ENCODE measurements at places on chromosomes 11 and 22. TPM values are rescaled to one million over a fixed set of nuclear protein-coding genes. Genes with fewer than 3 reads are reported as not detected.

- DNase-seq: no peak
- H3K36me3 ChIP-seq: no peaks in the 10 kb centered on the region
- no peaks in the 10 kb centered on the region for H3K27me3 ChIP-seq
Observed at GRCh38 chr11:62444236-62444833, 25.5 kb downstream of the SCGB1A1 start.

- H3K4me1 ChIP-seq: peaks cover 15% of the 10 kb centered on the region
- no peaks in the 10 kb centered on the region for H3K27me3 ChIP-seq
- H3K36me3 ChIP-seq: no peaks in the 10 kb centered on the region
- no peak overlapping the region for H3K4me3 ChIP-seq
- H3K27ac ChIP-seq: peak overlapping the region; percentile 76
- no peak for DNase-seq
Observed at GRCh38 chr11:45089251-45089650, 57.2 kb upstream of the PRDM11 start.

DNA sequence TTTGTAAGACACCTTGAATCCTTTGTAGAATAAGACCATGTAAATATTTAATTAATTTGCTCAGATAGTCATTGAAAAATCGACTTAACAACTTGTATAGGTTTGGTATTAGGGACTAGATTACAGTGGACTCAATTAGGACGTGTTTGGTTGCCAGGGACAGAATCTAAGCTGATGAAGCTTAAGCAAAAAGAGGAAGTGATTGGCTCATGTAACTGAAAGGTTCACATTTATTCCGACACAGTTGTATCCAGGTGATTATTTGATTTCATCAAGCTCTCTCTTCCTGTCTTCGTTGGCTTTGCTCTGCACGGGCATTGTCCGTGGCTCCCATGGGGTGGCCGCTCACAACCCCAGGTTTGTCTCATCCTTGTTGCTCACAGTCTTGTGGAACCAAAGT lies 146.4 kb downstream of the C11orf91 start:
- no peak overlapping the region for H3K27ac ChIP-seq
- H3K36me3 ChIP-seq: no peaks in the 10 kb centered on the region
- H3K27me3 ChIP-seq: peaks cover 3% of the 10 kb centered on the region
- no peak for DNase-seq

DNA sequence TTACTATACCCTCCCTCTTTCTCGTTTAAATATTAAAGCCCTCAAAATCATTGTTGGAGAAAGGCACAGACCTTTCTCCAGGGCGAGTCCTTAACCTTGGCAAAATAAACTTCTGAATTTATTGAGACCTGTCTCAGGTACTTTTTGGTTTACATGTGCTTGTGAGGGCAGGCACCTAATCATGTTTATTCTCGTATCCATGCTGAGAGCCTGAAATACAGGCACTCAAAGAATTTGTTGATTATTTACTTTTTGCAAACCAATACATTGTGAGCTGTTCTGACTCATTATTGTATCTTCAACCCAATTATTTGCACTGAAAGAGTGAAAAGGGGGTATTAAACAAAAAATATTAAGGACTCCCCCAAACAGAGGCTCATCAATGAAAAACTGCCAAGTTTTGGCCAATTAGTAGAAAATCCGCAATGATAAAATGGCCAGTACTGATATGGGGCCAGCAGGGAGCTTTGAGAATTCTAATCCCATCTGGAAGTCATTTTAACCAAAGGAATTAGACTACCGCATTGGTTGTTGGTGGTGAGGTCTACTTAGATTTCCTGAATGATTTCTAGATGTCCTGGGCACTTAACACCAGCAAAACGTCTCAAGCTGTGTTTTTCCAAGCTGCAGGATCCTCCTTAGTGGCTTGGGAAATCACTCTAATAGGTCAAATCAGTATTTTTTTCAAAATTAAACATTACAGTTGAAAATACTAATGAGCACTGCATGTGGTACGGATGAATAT lies 157.3 kb downstream of the SWAP70 start:
- peaks cover 13% of the 10 kb centered on the region for H3K4me1 ChIP-seq
- H3K4me3 ChIP-seq: no peak overlapping the region
- H3K27ac ChIP-seq: peak overlapping the region; percentile 31
- DNase-seq: no peak

The AGBL2 gene
- 2.0 TPM for total RNA-seq

DNA sequence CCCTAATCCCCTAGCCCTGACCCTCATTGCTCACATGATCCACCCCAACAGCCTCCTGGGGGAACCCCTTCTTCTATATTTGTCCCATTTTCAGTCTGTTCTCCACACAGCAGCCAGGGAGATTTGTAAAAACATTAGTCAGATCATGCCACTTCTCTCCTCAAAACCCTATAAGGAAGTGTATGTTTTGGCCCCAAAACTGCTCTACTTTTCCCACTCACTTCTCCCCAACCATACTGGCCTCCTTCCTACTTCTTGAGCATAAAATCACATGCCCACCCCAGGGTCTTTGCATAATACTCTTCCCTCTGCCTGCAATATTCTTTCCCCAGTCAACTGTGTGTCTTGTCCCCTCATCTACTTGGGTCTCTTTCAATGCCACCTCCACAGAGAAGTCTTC lies 4.7 kb upstream of the SLC22A12 start:
- DNase-seq: no peak
- H3K36me3 ChIP-seq: no peaks in the 10 kb centered on the region
- no peaks in the 10 kb centered on the region for H3K4me1 ChIP-seq
- no peaks in the 10 kb centered on the region for H3K27me3 ChIP-seq
- no peak overlapping the region for H3K27ac ChIP-seq
- no peak overlapping the region for H3K4me3 ChIP-seq

DNA sequence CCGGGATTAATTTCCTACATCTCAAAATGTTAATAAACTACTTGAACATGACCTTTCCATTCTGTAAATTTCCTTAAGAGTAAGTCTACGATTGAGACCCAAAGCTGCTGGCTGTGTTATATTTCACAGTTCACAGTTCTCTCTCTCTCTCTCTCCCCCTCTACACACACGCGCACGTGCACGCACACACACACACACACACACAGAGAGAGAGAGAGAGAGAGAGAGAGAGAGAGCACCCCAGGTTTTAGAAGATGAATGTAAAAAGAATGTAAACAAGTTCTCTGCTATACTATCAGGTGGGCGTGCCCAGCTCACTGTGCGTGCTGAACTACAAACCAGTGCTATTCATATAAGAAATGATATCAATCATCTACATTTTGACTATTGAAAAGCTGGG lies 3.3 kb downstream of the BDNF start:
- H3K27ac ChIP-seq: peak overlapping the region; percentile 10
- H3K36me3 ChIP-seq: no peaks in the 10 kb centered on the region
- H3K27me3 ChIP-seq: peaks cover 7% of the 10 kb centered on the region
- no peak for DNase-seq

- no peak overlapping the region for H3K4me3 ChIP-seq
- peaks cover 39% of the 10 kb centered on the region for H3K4me1 ChIP-seq
- no peaks in the 10 kb centered on the region for H3K36me3 ChIP-seq
- peak overlapping the region; percentile 2 for H3K27ac ChIP-seq
- DNase-seq: no peak
Observed at GRCh38 chr11:111627591-111627990, 25.3 kb downstream of the SIK2 start.

DNA sequence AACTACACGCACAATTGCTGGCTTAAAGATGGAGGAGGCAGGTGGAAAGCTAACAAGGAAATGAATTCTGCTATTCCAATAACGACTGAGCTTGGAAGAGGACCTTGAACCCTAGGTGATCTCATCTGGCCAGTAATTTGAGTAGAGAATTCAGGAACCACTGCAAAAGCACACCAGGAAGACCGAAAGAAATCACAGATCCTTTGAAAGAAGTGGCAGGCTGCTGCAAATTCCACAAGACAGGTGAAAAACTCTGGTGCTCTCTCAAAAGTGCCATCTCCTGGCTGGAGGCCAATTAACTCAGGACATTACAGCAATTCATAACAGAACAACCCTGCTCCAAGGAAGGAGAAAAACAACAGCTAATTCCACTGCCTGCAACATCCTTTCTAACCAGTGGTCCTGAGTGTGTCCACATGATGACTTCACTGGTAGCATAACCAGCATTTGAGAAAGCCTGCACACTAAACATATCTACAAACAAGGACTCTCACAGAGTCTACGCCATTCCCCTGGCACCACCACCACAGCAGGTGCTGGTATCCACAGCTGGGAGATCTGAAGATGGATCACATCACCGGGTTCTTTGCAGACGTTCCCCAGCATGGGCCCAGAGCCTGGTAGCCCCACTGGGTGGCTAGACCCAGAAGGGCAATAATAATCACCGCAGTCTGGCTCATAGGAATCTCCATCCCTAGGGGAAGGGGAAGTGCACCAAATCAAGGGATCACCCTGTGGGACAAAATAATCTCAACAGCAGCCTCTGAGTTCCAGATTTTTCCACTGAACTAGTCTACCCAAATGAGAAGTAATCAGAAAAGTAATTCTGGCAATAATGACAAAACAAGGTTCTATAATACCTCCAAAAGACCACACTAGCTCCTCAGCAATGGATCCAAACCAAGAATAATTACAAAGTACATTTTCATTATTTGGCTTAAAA lies 44.9 kb upstream of the CLTCL1 start:
- no peak for DNase-seq
- H3K27me3 ChIP-seq: no peaks in the 10 kb centered on the region
- no peaks in the 10 kb centered on the region for H3K36me3 ChIP-seq
- H3K4me1 ChIP-seq: no peaks in the 10 kb centered on the region
- no peak overlapping the region for H3K4me3 ChIP-seq

The SIAE gene
- total RNA-seq: 35.5 TPM

The SHISAL1 gene
- 2.4 TPM for total RNA-seq

- no peak for DNase-seq
- H3K27me3 ChIP-seq: no peaks in the 10 kb centered on the region
- H3K27ac ChIP-seq: no peak overlapping the region
- no peak overlapping the region for H3K4me3 ChIP-seq
- H3K4me1 ChIP-seq: no peaks in the 10 kb centered on the region
- H3K36me3 ChIP-seq: no peaks in the 10 kb centered on the region
Observed at GRCh38 chr11:20790622-20791021, 121.2 kb downstream of the NELL1 start.

DNA sequence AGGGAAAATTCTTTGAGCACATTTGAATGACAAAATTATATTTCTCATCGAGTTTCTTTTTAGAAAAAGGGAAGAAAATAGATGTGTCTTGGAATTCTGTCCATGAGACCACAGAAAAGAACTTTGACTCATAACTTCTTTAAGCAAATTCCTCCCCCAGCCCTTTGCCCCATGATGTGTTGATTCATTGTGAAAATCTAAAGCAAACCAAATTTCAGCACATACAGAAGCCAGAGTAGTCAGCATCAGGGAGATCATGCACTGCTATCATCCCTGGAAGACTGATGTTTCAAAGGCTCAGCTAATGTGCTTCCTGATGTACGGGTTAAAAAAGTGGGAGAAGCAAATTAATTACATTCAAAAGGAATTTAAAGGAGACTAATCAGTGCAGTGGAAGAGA lies 159.7 kb downstream of the FAT3 start:
- no peak overlapping the region for H3K4me3 ChIP-seq
- H3K4me1 ChIP-seq: no peaks in the 10 kb centered on the region
- no peaks in the 10 kb centered on the region for H3K27me3 ChIP-seq
- DNase-seq: no peak

DNA sequence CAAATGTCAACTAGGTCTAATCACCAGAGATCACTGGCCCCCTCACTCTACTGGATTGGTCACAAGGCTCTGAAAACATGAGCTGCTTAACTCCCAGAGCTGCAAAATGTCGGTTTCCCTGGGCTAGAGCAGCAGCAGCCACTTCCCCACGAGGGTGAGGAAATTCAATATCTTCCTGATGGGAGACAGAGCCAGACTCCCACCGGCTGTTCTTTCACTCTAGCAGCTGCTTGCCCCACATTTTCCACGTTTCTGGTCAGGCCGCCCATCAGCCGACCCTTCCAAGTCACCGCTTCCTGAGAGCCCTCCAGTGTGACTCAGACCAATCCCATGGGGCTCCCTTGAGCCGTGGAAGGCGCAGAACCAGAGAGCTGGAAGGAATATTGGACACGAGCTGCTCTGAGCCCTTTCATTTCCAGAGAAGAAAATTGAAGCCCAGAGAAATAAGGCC lies 227.0 kb downstream of the ADAMTS15 start:
- peak overlapping the region; percentile 61 for H3K27ac ChIP-seq
- peaks cover 17% of the 10 kb centered on the region for H3K4me1 ChIP-seq
- peak; percentile 36 for DNase-seq
- no peak overlapping the region for H3K4me3 ChIP-seq

DNA sequence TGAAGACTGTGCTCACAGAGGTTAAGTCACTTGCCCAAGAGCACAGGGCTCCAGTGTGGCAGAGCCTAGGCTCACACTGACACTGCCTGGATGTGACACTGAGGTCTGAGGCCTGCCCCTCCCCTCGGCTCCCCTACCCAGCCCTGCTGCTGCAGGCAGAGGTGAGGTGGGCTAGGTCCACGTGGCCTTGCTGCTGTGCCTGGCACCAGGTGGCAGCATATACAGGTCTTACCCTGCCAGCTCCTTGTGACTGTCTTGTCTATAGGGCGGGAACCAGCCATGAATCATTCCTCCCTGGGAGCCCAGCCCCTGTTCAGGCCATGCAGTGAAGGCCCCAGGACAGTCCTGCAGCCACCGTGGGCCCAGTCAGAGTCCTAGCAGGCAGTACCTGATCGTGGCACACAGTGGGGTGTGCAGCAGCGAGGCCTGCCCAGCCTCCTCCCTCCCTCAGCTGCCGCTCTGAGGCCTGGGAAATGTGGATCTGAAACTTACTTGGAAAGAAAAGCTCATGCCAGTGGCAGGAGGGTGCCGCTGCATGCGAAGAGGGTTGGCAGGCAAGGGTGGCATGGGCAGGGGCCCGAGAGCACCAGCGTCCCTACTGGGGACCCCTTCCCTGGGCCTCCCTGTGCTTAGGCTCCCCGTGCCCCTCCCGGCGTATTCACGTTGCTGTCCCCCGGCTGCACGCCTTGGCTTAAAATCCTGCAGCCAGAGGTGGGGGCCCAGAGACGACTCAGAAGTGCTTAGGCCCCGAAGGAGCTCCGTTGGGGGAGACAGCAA lies 1.2 kb upstream of the CERK start:
- peaks cover 75% of the 10 kb centered on the region for H3K4me1 ChIP-seq
- peak overlapping the region; percentile 99 for H3K27ac ChIP-seq
- peak; percentile 80 for DNase-seq
- peak overlapping the region; percentile 92 for H3K4me3 ChIP-seq
- H3K36me3 ChIP-seq: no peaks in the 10 kb centered on the region

- no peaks in the 10 kb centered on the region for H3K36me3 ChIP-seq
- DNase-seq: no peak
- H3K27ac ChIP-seq: no peak overlapping the region
- H3K4me3 ChIP-seq: no peak overlapping the region
- H3K4me1 ChIP-seq: peaks cover 15% of the 10 kb centered on the region
Observed at GRCh38 chr11:70144262-70144661, 58.8 kb upstream of the FADD start.

- H3K4me3 ChIP-seq: no peak overlapping the region
- no peaks in the 10 kb centered on the region for H3K27me3 ChIP-seq
- no peak for DNase-seq
- H3K4me1 ChIP-seq: no peaks in the 10 kb centered on the region
Observed at GRCh38 chr11:134862105-134862502, 450.1 kb upstream of the B3GAT1 start.
